NCI-H187 treated with DMSO at 0.1 percent for 48 hours (cell line): ENCODE measurements at places on chromosomes 12 and 14.

GRCh38 chr12:76636121-76636692 is 76.6 kb upstream of the OSBPL8 start:
- no peak for DNase-seq

GRCh38 chr12:44929236-44929885 is 53.2 kb upstream of the NELL2 start:
- no peak for DNase-seq

DNA sequence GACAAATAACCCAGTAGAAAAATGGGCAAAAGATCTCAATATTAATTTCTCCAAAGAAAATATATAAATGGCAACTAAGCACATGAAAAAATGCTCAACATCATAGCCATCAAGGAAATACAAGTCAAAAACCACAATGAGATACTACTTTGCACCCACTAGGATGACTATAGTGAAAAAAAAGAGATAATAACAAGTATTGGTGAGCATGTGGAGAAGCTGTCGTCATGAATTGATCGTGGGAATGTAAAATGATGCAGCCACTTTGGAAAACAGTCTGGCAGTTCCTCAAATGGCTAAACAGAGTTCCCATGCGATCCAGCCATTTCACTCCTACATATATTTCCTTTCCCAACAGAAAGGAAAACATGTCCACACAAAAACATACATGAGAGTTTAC is 18.1 kb downstream of the JDP2 start:
- no peak for DNase-seq

DNA sequence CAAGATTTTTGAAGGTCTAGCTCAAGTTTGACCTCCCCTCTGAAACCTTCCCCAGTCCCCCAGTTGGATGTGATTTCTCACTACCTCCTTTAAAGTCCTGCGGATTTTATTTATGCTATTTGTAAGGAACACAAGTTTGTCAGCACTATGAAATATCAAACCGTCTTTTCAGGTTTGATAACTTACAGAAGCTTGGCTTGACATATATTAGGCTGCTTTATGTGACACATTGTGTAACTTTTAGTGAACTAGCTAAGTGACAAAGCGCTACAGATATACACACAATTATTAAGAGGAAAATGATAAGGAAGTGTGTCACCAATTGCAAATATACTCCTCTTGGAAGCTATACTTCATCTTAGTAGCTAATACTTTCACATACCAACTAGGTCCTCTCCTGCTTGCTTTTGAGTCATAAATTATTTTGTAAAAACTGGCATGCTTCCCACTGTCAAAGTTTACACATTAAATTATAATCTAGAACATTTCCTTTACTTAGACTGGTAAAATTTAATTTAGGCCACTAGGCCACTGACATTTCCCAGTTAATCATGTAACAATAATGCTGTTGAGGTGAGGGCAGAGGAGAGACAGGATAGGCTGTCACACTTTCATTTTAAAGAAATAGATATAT is 149.5 kb downstream of the TMTC3 start:
- no peak for DNase-seq

DNA sequence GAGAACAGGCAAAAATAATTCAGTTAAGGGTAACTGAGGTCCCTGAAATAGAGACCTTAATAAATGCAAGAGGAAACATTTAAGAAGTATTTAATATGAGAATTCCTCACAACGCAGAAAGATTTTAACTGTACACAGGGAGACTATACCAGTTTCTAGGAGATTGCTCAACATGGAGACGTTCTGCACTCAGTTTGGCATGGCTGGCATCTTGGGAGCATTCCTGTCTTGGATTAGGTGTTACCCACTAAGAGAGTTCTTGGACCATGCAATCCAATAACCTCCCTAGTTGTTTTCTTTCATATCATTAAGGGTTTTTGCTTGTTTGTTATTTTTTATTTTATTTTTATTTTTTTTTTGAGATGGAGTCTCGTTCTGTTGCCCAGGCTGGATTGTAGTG is 302.4 kb downstream of the NELL2 start:
- DNase-seq, result no peak

- no peak for DNase-seq
These were observed 23.1 kb downstream of the ADCY6 start for GRCh38 chr12:48765753-48766162.

GRCh38 chr14:41817626-41818025 is 210.9 kb downstream of the LRFN5 start:
- no peak for DNase-seq

DNA sequence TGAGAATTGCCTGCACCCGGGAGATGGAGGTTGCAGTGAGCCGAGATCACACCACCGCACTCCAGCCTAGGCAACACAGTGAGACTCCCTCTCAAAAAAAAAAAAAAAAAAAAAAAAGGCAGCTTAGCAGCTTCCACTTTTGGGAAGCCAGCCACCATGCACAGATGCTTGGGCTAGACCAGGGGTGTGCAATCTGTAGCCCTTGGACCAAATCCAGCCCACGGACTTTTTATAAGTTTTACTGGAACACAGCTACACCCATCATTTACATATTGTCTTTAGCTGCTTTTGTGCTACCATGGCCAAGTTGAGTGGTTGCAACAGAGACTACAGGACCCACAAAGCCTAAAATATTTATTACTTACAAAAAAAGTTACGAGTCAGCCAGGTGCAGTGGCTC is 6.7 kb downstream of the CIT start:
- DNase-seq, result no peak

DNA sequence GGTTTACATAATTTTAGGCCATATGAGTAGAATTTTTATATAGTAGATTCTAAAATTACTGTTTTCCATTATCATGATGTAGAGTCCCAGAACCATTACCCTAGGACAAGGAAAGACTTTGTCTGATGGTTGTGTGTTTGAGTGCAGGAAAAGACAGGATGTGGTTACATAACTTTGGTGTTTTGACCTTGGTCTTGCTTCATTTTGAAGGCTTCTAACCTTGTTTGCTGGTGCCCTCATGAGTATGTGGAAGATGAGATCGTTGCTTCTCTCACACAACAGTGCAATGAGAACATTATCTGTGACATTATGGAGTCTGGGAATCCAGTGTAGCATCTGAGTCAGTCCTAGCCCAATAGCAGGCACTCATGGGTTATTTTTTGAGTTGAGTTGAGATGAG is 106.2 kb downstream of the IGF1 start:
- DNase-seq, result no peak

DNA sequence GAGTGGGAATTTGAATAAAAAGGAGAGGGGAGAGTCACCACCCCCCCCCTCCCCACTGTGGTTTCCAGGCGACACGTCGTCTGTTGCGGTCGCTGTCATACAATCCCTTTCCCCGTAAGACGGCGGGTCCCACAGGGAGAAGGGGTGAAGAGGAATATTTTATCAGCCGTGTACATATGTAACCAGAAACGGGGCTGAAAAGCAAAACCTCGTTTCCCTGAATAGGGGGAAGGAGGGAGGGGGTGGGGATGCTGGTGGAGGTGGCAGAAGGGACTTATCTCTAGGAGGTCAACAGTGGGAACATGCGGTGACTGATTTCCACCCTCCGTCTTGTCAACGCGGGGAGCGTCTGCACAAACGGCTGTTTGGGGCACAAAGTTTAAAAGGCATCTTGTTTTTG is 171.4 kb downstream of the RBM19 start:
- DNase-seq, result peak; percentile 10

DNA sequence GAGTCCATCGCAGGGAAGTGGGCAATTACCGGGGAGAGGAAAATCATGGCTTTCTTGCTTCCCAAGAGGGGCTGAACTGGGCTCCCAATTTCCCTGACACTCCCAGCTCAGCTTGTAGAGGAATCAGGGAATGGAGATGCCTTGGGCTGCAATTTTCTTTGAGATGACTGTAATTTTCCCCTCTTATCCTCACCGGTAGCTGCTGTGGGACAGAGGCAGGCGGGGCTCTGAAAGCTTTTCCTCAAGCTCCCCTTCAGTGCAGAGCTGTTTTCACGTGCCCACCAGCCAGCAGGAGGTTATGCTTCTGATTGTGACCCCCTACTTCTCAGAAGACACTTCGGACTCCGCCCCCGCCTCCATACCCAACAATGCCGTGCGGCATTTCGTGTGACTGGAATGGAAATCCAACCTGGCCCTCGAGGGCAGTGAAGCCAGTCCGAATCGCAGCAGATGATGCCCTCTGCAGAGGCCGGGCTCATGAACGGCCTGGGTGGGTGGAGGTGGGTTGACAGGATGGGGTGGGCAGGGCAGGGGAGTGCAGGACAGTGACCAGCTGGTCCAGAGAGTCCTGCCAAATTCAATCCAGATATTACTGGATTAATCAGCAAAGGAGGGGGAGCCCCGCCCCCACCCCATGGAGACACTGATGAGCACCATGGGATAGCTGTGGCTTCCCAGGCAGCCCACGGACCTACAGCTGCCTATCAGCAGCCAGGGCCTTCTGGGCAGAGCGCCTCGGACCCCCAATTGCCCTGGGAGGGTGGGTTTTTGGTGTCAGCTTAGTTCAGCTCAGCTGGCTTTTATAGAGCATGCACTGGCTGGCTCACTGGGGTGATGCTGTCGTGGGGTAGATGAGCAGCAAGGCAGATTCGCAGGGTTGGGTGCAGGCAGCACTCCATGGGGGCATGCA is 37.6 kb downstream of the RTL1 start:
- DNase-seq, result no peak
